ENCODE measurements at places on chromosomes 11 and 22.

- no peak for DNase-seq
Observed at GRCh38 chr11:21385669-21386440, 716.5 kb downstream of the NELL1 start.

DNA sequence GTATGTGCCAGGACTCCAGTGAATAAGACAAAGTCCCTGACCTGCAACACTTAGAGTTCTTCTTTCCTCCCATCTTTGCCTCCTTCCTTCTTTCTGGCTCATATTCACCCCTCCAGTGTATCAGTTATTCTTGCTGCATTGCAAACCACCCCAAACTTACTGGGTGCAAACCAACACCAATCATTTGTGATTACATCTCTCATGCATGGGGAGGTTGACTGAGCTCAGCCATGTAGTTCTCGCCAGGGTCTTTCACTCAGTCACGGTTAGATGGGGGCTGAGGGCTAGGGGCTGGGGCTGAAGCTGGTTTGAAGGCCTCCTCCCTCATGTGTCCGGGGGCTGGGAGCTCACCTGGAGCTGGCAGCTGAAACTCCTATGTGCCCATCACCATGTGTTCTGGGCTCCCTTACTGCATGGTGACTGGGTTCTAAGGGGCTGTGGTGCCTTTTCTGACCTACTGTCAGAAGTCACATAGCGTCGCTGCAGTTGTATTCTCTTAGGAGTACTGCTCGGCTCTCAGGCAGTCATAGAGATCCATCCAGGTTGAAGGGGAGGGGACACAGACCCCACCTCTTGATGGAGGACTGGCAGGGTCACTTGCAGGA is 35.0 kb upstream of the CACNG2 start:
- DNase-seq = no peak

GRCh38 chr11:100612766-100613165 is 74.3 kb upstream of the ARHGAP42 start:
- DNase-seq = peak; percentile 26

DNA sequence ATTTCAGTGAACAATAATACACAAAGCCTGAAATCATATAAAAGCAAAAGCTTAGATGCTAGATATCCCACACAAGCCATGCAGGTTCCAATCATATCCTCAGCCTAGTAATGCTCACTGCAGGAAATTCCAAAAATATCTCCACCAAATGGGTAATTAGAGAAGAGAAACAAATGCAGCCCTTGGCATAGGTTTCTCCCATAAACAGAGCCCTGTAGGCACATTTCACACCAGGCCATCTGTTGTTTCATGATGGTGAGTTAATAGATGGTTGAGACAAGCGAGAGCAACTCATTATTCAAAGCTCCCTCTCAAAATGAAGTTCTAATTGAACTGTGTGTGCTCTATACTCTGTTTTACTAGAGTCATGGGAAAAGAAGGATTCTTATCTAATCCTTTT is 154.6 kb upstream of the TRPC6 start:
- no peak for DNase-seq

DNA sequence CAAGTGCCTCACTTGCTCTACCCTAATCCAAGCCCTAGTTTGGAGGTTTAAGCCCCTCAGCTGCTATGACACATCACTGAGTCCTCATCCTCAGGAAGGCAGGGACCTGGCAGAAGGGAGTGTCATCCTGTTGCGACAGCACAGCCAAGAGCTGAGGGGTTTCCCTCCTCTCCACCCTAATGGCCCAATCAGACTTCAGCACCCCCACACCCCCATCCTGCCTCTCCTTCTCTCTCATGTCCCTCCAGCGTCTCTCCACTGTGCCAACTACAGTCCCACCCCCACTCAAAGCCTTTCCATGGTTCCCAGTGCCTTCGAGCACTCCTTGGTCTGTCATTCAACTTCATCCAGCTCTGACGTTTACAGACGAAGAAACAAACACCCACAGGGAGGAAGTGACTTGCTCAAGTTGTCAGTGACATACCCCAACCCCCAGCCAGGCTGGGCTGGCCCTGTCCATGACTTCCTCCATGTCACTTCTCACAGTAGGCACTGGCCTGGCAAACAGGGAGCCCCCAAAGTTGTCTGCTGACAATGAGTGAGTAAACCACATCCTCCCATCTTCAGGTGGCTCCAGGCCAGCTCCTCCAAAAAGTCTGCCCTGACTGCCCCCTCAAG is 15.6 kb downstream of the ARAP1 start:
- no peak for DNase-seq

DNA sequence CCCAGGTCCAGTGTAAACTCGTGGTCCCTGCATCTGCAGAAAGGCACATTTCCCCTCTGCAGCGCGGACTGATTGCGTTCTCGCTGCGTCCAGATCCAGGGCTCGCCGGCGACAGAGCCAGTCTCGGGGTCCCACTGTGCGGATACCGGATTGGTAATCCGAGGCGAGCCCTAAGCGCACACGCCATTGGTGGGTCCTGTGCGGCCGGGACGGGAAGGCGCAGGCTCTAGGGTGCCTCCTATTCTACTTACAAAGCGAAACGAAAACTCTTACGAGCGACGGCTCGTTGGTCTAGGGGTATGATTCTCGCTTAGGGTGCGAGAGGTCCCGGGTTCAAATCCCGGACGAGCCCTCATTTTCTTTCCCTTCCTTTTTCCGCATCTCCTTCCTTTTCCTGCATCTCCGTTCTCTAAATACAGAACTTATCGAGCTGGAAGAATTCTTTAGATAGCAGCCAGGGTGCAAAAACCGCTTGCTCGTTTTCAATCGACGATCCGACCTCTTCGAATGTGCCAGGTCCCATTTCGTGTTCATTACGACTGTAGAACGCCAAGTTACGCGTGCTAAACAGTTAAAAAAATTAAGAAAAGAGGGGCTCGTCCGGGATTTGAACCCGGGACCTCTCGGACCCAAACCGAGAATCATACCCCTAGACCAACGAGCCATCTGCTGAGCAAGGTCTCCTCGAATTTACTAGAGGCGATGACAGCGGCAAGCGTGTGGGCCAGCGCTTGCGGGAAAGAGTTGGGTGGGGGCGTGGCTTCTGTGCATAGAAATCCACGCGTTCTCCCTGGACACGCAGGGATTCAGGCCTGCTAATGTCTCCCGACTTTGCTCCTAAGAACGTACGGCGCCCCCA is 29.2 kb upstream of the WNT11 start:
- peak; percentile 87 for DNase-seq

GRCh38 chr22:30843245-30843644 is 125.3 kb downstream of the MORC2 start:
- DNase-seq = no peak

- peak; percentile 10 for DNase-seq
Observed at GRCh38 chr11:72753341-72754148, 1.3 kb upstream of the ARAP1 start.

All from hippocampal formation (tissue), 2 donors.